Fibroblast of lung (primary cell): ENCODE measurements at places on chromosomes 1 and 21.

- H3K4me1 ChIP-seq: no peaks in the 10 kb centered on the region
- peaks cover 8% of the 10 kb centered on the region for H3K36me3 ChIP-seq
- DNase-seq: no peak
- H3K4me3 ChIP-seq: no peak overlapping the region
- H3K27me3 ChIP-seq: no peaks in the 10 kb centered on the region
Measured at GRCh38 chr1:230834292-230834691, 34.0 kb downstream of the C1orf198 start.

GRCh38 chr1:226682871-226683814, 55.9 kb downstream of the ITPKB start:
- no peaks in the 10 kb centered on the region for H3K27me3 ChIP-seq
- peaks cover 16% of the 10 kb centered on the region for H3K4me1 ChIP-seq
- no peak for DNase-seq
- no peaks in the 10 kb centered on the region for H3K36me3 ChIP-seq
- H3K27ac ChIP-seq: no peak overlapping the region
- H3K4me3 ChIP-seq: no peak overlapping the region

- no peaks in the 10 kb centered on the region for H3K27me3 ChIP-seq
- no peak overlapping the region for H3K27ac ChIP-seq
- no peak overlapping the region for H3K4me3 ChIP-seq
- no peaks in the 10 kb centered on the region for H3K36me3 ChIP-seq
- H3K4me1 ChIP-seq: no peaks in the 10 kb centered on the region
- DNase-seq: no peak
Measured at GRCh38 chr1:1120096-1120495, 4.2 kb upstream of the C1orf159 start.

DNA sequence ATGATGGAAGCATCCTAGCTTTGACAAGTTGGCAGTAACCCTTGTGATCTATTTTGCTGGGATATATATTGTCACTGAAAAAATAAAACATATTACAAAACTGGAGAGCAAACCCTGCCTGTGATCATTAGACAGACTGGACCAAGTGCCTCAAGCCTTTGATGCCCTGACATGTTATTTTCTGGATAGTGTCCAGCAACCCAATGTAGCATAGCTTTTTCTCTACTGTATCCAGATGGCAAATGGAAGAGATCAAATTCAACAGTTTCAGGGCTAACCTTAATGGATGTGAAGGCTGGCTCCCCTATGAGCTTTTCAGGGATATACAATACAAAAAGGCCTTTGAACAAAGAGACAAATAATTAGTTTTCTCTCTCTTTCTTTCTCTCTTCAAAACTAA, 25.1 kb downstream of the WARS2 start:
- H3K36me3 ChIP-seq: no peaks in the 10 kb centered on the region
- H3K27me3 ChIP-seq: no peaks in the 10 kb centered on the region
- H3K4me1 ChIP-seq: no peaks in the 10 kb centered on the region
- no peak overlapping the region for H3K27ac ChIP-seq
- H3K4me3 ChIP-seq: no peak overlapping the region

DNA sequence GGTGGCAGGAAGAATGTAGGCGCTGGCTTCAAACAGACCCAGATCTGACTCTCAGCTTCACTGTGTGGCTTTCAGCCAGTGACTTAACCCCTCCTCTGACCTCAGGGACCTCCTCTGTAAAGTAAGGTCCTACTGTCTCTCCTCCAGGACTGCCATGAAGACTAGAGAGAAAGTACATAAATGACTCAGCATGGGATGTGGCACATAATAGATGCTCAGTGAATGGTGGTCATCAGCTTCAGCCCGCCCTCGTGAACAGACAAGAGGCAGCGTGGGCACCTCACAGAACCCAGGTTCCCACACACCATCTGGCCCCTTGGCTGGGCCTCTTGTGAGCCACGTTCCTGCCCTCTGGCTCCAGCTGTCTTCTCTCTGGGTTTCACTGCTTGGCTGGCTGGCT, 126.0 kb downstream of the SYF2 start:
- no peaks in the 10 kb centered on the region for H3K4me1 ChIP-seq
- no peak overlapping the region for H3K27ac ChIP-seq
- no peaks in the 10 kb centered on the region for H3K27me3 ChIP-seq
- DNase-seq: no peak
- H3K4me3 ChIP-seq: no peak overlapping the region
- no peaks in the 10 kb centered on the region for H3K36me3 ChIP-seq

DNA sequence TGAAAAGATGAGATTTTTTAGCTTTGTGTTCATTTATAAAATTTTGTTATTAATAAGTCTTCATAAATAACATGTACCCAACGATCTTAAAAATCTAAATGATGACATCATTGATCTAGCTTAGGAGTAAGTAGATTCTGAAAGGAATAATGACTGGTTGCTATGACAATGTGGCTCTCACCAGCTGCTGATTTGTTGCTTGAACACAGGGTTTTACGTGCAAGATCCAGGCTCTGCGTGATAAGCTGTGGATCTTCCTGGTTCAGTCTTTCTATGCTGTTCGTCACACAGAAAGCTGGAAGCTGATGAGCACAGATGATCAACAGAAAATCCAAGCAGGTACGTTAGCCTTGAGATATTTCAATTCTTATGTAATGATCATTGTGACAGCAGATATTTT, 49.1 kb upstream of the C1orf146 start:
- no peaks in the 10 kb centered on the region for H3K4me1 ChIP-seq
- no peak overlapping the region for H3K4me3 ChIP-seq
- no peak overlapping the region for H3K27ac ChIP-seq
